IMR-90 (cell line): ENCODE measurements at places on chromosomes 5 and 9.

- no peak for DNase-seq
- H3K36me3 ChIP-seq: no peaks in the 10 kb centered on the region
- no peak overlapping the region for H3K27ac ChIP-seq
- H3K27me3 ChIP-seq: no peaks in the 10 kb centered on the region
These were observed 5.6 kb downstream of the HOMER1 start for GRCh38 chr5:79508354-79508753.

- no peaks in the 10 kb centered on the region for H3K4me1 ChIP-seq
- no peak overlapping the region for H3K27ac ChIP-seq
These were observed 597.6 kb downstream of the RAB3C start for GRCh38 chr5:59180515-59180914.

DNA sequence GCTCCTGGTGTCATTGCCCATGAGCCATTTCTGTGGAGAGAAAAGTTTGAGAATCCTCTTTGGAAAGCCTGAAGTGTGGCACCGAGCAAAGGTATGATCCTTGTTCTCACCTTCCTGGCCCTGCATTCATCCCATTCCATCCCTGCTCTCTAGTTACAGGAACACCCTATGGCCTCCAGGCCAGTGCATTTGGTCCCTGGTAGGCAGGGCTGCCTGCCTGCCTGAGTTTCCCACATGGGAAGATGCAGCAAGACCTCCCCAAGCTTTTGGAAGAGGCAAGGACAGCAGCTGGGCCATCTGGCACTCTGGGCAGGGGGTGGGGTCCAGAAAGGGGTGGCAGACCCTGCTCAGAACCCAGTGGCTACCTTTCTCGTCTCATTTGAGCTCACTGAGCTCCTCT, 24.5 kb downstream of the IGIP start:
- no peaks in the 10 kb centered on the region; the same call in 1 of the 2 replicates for H3K27me3 ChIP-seq
- H3K36me3 ChIP-seq: no peaks in the 10 kb centered on the region
- H3K4me1 ChIP-seq: no peaks in the 10 kb centered on the region; the same call in 1 of the 2 replicates
- H3K27ac ChIP-seq: no peak overlapping the region
- H3K4me3 ChIP-seq: no peak overlapping the region
- DNase-seq: no peak

- H3K4me3 ChIP-seq: peak within 1 kb of the TSS; percentile 92
- H3K27me3 ChIP-seq: no peaks in the 10 kb centered on the region
- H3K27ac ChIP-seq: peak within 1 kb of the TSS; percentile 89
These were observed at the start of gene TGFBI for GRCh38 chr5:136028782-136029742. TSS of gene TGFBI (plus strand) at chr5:136028988. CDS start at chr5:136029056, 68 bp downstream.

GRCh38 chr9:94281101-94281500, 22.0 kb downstream of the ZNF169 start:
- no peak for DNase-seq
- peaks cover 3% of the 10 kb centered on the region; the same call in 1 of the 2 replicates for H3K36me3 ChIP-seq
- H3K27me3 ChIP-seq: no peaks in the 10 kb centered on the region
- no peak overlapping the region for H3K4me3 ChIP-seq

- DNase-seq: peak; percentile 29
- H3K27me3 ChIP-seq: no peaks in the 10 kb centered on the region
- H3K36me3 ChIP-seq: no peaks in the 10 kb centered on the region
- no peak overlapping the region for H3K27ac ChIP-seq
These were observed 1.7 kb upstream of the TOPORS start for GRCh38 chr9:32554107-32554506.

DNA sequence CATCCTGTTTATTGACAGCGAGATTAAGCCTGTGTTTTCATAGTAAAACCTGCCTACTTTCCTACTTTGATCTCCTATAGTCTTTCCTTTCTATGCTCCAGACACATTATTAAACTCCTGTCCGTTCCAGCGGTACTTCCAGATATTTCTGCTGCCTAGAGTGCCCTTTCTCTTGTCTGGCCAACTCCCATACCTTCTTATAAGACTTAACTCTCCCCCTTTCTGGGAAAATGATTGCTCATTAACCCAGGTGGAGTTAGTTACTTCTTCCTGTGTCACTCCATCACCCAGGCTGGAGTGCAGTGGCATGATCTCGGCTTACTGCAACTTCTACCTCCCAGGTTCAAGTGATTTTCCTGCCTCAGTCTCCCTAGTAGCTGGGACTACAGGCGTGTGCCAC, 33.1 kb downstream of the KDM4C start:
- DNase-seq: no peak
- H3K27me3 ChIP-seq: no peaks in the 10 kb centered on the region
- peaks cover 10% of the 10 kb centered on the region for H3K4me1 ChIP-seq
- H3K27ac ChIP-seq: no peak overlapping the region
- no peak overlapping the region for H3K4me3 ChIP-seq

DNA sequence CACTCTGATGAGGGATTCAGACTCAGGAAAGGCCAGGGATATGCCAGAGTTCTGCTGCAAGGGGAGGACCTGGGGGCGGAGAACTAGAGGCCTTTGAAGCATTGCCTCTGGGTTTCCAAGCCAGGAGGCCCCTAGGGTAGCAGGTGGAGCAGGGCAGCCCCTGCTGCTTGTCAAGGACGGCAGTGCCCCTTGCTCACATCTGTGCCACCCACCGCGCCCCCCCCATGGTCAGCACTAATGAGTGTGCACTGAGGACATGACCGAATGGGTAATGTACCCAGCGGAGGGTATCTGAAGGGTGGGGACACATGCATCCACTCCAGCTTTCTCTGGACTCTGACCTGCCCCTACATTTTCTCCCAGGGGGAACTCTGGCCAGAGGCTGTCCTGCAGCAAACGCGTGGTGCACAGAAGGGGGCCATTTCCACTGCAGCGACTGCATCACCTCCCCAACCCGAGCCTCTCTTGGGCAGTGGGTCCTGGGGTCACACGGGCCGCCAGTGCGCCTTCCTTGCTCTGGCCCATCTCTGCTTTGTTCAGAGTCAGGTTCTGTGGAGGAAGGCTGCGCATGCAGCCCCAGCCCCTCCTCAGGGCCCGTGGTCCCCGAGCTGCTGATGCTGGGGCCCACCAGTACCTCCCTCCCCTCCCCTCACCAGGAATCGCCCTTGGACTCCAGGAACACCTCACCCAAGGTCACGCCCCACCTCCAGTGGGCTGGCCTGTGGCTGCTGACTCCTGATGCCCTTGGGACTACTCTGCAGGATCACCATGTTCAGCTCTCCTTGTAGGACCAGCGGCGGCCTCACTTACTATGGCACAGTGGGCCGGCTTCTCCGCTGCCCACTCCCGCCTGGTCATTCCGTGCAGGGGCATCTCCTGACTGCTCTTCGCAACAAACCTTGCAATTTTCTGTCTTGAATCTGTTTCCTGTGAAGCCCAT, 31.2 kb downstream of the STC2 start:
- no peak overlapping the region for H3K27ac ChIP-seq
- H3K27me3 ChIP-seq: no peaks in the 10 kb centered on the region
- peaks cover 15% of the 10 kb centered on the region for H3K4me1 ChIP-seq
- H3K4me3 ChIP-seq: no peak overlapping the region

DNA sequence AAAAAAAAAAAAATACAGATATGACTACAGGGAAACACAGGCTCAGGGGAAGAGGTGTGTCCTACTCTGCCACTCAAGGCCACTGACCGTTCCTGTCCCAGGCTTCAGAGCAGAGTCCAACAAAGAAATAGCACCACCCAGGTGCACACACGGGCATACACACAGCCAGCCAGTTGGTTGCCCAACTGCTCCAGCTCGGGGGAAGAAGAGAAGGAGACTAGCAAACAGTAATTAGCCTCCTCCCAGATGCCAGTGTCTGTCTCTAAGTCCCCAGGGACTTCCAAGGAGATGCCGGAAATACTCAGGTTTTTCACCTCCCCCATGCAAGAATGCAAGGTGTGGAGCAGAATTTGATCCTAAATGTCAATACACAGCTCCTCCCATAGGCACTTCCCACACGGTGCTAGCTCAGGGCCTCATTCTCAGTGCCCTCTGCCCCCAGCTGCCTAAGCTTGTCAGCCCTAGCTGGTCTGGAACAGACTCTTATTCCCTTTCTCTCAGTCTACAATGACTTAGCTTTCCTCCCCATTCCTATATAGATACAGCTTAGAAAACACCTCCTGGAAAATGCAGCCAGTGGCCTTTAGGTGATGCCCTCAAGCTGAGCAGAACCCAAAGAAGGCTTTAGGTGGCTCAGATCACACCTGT, 1.7 kb downstream of the MYORG start:
- H3K4me1 ChIP-seq: peaks cover 2% of the 10 kb centered on the region; the same call in 1 of the 2 replicates
- peaks cover 26% of the 10 kb centered on the region; the same call in 1 of the 2 replicates for H3K27me3 ChIP-seq
- no peak overlapping the region for H3K27ac ChIP-seq
- no peak for DNase-seq
- no peak overlapping the region for H3K4me3 ChIP-seq

GRCh38 chr9:8856396-8857067, 1057.0 kb upstream of the DMAC1 start:
- H3K27me3 ChIP-seq: peaks cover 15% of the 10 kb centered on the region; the same call in 1 of the 2 replicates
- H3K27ac ChIP-seq: no peak overlapping the region
- no peak for DNase-seq

GRCh38 chr5:140365941-140366340, 5.9 kb downstream of the SLC4A9 start:
- peaks cover 18% of the 10 kb centered on the region; the same call in 1 of the 2 replicates for H3K27me3 ChIP-seq
- DNase-seq: no peak
- no peak overlapping the region for H3K4me3 ChIP-seq
- no peaks in the 10 kb centered on the region for H3K36me3 ChIP-seq

DNA sequence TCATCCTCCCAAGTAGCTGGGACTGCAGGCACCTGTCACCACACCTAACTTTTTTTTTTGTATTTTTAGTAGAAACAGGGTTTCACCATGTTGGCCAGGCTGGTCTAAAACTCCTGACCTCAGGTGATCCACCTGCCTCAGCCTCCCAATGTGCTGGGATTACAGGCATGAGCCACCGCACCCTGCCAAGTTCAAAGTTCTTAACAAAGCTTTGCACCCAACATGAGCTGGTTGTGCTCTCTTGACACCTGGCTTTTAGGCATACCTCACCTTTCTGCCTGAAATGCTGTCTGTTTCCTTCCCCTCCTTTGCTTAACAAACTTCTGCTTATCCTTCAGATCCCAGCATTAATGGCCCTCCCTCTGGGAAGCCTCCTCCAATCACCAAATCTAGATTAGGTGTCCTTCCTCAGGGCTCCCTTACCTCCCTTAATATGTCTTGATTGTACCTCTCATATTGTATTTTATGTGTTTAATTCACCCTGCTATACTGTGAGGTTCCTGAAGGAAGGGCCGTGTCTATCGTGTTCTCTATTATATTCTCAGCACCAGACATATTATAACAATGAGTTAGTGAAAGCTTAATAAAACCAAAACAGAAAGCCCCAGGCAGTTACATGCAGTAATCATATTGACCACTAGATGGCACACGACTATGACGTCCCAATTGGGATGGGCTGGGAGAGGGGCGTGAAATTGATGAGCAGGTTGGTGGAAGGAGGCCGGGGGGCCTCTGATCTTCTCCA, 62.9 kb upstream of the PPARGC1B start:
- no peak overlapping the region for H3K4me3 ChIP-seq
- DNase-seq: peak; percentile 7
- no peaks in the 10 kb centered on the region for H3K4me1 ChIP-seq

DNA sequence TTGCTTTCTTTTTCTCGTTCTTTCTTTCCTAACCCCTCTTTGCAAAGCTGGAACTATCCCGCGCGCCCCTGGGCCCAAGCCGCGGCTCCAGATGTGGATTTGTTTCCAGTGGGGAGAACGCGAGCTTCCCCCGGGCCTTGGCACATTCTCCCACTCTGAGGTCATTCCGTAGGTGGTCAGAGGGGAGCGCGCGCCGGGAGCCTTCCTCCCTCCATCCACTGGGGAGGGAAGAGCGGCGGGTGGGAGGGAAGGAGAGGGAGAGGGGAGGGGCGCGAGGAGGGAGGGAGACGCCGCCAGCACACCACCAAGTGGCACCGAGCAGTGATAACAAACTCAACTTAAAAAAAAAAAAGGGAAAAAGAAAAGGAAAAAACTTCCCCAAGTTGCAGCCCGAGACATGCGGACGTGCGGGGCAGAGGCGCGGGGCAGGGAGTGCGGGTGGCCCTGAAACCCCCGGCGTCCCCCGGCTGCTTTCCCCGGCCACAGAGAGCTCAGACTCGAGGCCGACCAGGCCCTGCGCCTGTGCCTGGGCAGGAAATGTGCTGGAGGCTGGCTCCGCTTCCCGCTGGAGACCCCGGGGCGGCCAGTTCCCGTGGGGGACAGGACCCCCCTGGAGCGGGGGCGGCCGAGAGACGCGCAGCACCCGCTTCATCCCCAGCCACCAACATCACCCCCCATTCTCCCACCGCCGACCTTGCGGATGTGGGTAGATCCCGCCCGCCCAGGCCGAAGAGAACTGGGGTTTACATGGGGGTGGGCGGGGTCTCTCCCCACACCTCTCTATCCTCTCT, 3.1 kb downstream of the IER5L start:
- peak overlapping the region; percentile 97 for H3K27ac ChIP-seq
- no peaks in the 10 kb centered on the region for H3K27me3 ChIP-seq
- peaks cover 4% of the 10 kb centered on the region; the same call in 1 of the 2 replicates for H3K36me3 ChIP-seq
- H3K4me1 ChIP-seq: peaks cover 20% of the 10 kb centered on the region
- H3K4me3 ChIP-seq: peak overlapping the region; percentile 89

DNA sequence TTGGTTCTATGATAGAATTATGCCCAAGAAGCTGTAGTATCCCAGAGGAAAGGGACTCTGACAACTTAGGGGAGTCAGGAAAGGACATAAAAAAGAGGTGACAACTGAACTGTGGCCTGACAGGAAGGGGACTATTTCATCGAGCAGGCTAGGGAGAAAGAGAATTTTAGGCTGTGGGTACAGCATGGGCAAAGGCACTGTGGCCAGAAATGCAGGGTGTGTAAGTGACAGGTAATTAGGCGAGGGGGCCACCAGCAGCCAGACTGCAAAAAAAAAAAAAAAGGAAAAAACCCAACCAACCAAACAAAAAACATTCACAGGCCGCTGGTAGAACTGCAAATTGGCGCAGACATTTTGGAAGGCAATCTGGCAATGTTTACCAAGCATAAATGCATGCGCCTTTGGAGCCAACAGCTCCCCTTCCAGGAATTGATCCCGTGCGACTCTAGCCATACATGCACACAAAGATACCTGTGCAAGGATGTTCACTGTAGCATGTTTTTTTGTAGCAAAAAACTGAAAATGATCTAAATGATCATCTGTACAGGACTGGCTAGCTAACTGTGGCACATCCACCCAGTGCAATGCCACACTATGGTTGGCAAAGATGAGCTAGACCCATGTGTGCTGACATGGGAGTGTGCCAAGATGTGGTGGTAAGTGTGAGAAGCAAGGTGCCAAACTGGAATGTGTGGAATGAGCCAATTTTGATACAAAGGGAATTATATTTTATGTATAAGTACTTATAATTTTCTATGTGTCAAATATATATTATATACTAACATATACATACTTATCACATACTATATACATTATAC, 1.1 kb downstream of the EIF4E1B start:
- DNase-seq: no peak
- H3K27ac ChIP-seq: no peak overlapping the region
- H3K36me3 ChIP-seq: no peaks in the 10 kb centered on the region
- no peak overlapping the region for H3K4me3 ChIP-seq

- H3K27me3 ChIP-seq: peaks cover 7% of the 10 kb centered on the region
- H3K36me3 ChIP-seq: no peaks in the 10 kb centered on the region
- no peak for DNase-seq
- H3K4me3 ChIP-seq: no peak overlapping the region
These were observed 247.5 kb upstream of the RPS23 start for GRCh38 chr5:82525626-82526025.

- no peak for DNase-seq
- H3K27ac ChIP-seq: no peak overlapping the region
- no peaks in the 10 kb centered on the region for H3K36me3 ChIP-seq
- H3K27me3 ChIP-seq: no peaks in the 10 kb centered on the region
- H3K4me1 ChIP-seq: no peaks in the 10 kb centered on the region
- H3K4me3 ChIP-seq: no peak overlapping the region
These were observed 15.7 kb upstream of the GDA start for GRCh38 chr9:72133365-72134035.
